ENCODE measurements at places on chromosomes 6 and 20.

DNA sequence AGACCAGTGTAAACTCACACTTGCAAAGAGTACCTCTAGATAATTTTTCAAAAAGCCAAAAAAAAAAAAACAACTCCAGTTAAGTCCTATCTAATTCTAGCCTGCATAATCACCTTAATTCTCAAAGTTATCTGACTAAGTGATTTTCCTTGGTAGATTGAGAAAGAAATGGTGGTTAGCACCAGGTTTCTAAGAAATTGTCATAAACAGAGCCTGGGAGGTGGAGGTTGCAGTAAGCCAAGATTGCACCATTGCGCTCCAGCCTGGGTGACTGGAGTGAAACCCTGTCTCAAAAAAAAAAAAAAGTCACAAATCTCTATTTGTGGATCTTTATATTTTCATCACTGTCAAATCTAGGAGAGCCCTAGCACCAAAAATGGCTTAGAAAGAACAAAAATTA is 8.9 kb downstream of the FBXO5 start:
- no peak for DNase-seq

DNA sequence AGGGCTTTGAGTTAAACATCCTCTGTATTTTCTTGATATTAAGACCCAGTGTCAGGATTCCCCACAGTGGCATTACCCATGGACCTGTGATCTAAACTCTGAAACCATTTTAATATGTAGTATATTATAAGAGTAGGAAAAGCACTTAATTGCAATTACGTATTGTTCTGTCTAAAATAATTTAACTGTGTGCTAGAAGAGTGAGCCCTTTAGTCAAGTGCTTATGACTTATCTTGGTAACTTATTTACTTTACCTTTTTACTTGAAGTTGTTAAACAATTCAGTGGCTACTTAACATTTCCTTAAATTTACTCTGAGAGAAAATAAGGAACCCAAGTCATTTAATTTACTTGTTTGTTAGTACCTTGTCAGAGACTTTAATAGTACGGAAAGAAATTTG is 173.6 kb downstream of the CDKAL1 start:
- no peak for DNase-seq

DNA sequence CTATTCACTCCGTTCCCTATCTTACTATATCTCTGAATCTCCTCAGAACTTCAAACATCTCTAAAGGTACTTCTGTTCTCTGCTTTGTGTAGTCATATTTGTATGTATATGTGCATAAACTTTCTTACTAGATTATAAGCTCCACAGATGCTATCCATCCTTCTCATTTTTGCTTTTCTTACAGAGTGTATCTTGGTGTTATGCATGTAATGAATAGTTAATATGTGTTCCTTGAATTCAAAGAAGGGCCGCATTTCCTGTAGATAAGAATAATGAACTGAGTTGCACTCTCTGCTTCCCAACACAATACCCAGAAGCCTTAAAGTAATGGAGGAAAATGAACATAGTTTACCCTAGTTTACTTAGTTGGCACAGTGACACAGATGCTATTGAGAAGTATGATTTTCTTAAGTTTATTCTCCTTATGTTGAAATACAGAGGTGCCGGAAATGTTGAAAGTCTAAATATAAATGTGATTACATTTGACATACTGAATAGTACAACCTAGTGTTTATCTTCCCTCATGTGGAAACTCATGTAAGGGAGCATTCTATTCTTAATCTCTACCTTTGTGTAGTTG is 6.0 kb downstream of the NUS1 start:
- DNase-seq = no peak

GRCh38 chr6:9984607-9985006 is 430.3 kb downstream of the TFAP2A start:
- DNase-seq = no peak

DNA sequence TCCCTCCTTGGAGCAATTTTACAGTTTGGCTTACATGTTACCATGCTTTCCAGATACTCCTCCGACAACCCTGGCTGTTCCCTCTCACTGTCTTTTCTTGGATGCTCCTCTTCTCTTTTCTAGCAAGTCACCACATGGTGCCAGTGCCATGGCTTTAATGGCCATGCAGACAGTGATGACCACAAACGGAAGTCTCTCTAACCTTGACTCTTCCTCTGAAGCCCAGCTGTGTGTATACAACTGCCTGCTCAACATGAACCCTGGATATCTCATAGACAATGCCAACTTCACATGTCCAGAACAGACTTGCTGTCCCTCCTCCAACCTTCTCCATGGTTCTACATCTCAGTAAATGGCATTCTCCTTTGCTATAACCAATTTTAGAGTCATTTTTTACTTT is 49.8 kb upstream of the NEDD9 start:
- DNase-seq = no peak

- no peak for DNase-seq
Observed at GRCh38 chr20:15763366-15763765, 809.9 kb downstream of the KIF16B start.

GRCh38 chr6:143136647-143137046 is 76.0 kb downstream of the AIG1 start:
- DNase-seq = no peak

- DNase-seq = no peak
Observed at GRCh38 chr6:115415378-115415777, 645.3 kb downstream of the FRK start.

GRCh38 chr6:16137451-16137801 is 8.5 kb downstream of the MYLIP start:
- DNase-seq = no peak

DNA sequence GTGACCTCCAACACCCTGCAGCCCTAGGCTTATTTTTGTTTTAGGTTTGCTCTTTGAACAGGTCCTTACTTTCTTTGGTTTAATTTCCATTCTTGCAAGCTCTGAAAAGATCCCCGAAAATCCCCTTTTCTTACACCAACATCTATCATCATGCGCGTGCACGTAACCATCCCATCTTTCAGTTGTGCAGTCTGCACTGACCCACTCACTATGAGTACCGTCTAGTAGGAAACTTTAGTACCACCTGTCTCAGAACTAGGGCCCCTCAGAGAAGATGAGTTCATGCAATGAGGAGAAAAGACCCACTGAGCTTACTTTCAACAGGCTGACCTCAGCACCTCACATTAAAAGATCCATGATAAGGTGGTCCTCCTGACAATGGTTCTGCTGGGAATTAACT is 120.6 kb upstream of the AGPAT4 start:
- DNase-seq = no peak

- no peak for DNase-seq
Observed at GRCh38 chr6:40383348-40384115, 203.6 kb downstream of the LRFN2 start.

DNA sequence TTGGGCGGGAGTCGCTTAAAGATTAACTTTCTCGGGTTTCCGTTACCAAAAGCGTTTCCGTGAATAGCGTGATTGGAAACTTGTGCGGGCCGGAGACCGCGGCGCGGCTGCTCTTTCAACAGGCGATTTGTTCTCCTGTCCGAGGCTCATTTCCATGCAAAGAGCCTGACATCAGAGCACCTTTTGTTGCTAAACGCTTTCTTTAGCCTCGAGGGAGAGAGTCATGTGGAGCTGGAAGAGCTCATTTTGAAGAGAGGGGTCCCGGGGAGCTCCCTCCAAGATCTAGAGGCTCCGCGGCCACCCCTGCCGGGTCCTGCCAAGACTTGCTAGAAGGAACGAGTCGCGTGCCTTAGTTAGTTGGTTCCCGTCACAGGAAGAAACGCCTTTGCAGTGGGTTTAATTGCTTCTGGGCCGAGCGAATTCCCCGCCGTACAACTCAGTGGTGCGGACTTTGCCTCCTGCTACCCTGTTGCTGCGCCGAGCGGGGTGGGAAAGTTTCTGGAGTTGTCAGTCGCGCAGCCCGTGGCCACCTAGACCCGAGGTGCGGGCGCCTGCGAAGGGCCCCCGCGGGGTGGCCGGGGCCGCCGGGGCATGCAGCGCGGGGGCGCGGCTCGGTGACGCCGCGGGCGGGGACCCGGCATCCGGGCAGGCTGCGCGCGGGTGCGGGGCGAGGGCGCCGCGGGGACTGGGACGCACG is at the start of gene SASH1:
TSS of gene SASH1 (plus strand) at position 489 of the 697 bp plus-strand sequence. CDS start 230 bp downstream, outside the sequence.
- peak; percentile 97 for DNase-seq

- no peak for DNase-seq
Observed at GRCh38 chr6:135244805-135245204, 63.7 kb downstream of the MYB start.

GRCh38 chr6:85585741-85586140 is 7.9 kb downstream of the SNX14 start:
- DNase-seq = no peak
